ENCODE measurements at places on chromosomes 16 and 17.

GRCh38 chr16:21646721-21647561 is 5.5 kb downstream of the IGSF6 start:
- DNase-seq: no peak

DNA sequence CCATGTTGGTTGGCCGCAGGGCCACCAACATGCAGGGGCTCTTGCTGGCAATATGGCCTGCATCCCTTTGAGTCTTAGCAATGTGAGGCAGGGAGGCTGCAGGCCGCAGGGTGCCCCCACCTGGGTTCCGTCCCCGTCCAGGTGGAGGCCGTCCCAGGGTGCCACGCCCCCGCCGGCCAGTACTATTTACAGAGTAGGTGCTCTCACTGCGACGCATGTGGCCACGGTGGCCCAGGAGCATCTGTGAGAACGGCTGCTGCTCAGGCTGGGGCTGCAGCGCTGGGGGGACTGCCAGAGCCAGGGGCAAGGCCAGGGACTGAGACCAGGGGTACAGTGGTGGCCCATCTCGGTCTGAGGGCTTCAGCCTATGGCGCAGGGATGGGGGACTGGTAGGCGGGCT is 3.6 kb downstream of the MATCAP1 start:
- DNase-seq: no peak

DNA sequence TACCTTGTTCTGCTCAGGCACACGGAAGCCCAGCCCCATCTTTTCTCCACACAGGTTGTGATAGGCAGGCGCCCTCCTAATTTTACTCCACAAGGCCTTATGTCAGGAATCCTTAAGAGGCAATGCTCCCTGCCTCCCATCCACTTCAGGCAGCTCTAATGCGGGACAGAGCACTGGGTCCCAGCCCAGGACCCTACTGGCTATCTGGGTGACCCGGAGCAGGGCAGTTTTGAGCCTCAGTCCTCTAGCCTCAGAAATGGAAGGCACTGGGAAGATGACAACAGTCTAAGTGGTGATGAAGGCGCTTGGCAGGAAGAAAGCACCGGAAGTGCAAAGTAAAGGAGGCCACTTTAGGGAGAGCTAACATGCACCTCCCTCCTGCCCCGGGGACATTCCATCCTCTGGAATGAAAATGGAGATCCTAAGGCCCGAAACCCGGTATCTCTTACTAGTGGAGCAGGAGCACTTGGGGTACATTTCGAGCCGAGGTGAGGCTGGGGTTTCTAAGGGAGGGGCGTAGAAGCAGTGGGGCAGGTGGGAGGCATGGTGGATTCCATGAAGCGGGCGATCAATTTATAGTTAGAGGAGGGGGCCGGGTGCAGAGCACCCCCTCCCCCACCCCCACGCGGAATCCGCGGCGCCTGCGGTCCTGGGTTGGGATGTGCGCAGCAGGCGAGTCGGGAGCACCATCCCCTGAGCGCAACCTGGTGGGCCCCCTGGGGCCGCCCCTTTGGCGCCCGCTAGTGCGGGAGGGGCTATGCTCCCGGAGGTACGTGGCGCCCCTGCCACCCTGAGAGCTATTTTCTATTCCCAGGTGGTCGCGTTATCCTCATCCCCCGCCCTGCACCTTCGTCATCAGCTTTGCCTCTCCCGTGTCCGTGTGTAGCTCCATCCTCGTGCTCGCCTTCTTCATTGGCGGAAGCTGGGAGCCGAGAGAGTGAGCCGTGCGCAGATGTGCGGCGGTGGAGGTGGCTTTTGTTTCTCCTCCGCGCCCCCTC is 4.9 kb downstream of the MT1F start:
- no peak for DNase-seq

DNA sequence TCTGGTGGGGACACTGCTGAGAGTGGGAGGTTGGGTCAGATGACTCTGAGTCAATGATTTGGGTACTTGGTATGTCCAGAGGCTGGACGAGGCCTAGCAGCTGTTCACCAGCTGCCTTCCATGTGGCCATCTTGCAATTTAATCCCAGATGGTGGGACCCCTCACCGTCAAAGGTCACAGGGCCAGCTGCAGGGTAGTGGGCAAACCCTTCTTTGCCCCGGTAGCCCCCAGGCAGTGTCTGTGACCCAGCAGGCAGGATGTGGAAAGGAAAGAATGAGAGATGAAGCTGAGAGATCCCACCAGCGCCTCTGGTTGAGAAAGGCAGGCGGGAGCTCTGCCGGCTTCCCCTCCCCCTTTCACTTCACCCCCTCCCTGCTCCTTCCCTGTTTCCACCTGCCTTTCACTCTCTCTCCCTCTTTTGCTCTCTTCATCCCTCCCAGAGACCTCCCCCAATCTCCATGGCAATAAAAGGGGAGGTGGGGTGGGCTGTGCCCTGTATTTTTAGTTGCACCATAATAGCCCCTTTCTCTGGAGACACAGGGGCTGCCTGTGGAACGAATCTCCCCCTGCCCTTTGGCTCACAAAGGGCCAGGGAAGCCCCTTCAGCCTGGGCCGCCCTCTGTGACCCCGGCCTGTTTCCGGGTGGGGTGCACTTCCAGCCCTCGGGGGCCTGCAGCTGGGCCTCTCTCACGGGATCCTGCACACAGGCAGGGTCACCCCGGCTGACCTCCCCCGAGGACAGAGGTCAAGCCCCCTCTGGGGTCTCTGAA is 20.2 kb downstream of the CDK5RAP3 start:
- DNase-seq: peak; percentile 62

GRCh38 chr17:2438823-2439222 is 38.0 kb upstream of the MNT start:
- DNase-seq: no peak

DNA sequence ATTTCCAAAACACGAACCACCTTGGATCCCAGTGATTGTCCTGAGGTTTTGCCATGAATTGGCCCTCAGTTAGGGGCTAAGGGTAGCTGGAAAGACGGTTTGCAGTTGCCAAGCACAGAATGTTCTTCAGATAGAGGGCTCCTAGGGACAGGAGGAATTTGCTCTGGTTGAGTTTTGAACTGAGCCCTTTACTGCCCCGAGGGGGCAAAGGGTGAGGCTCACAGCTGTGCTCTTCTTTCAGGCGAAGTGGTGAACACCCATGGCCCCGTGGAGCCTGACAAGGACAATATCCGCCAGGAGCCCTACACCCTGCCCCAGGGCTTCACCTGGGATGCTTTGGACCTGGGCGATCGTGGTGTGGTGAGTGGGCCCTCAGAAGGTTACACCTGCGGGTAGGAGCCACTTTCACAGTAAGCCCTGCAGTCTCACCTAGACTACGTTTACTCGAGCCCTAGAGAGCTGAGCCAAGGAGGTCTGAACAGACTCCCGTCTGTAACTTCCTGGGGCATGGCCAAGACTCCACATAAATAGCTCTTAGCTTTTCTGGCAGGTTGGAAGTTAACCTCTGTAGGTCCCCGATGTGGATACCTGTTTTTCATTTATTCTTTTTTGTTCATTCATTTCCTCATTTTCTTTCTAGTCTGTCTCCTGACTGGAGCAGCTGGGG is 32.5 kb downstream of the NMT1 start:
- no peak for DNase-seq

GRCh38 chr17:35708951-35709350 is 22.5 kb upstream of the RASL10B start:
- no peak for DNase-seq

DNA sequence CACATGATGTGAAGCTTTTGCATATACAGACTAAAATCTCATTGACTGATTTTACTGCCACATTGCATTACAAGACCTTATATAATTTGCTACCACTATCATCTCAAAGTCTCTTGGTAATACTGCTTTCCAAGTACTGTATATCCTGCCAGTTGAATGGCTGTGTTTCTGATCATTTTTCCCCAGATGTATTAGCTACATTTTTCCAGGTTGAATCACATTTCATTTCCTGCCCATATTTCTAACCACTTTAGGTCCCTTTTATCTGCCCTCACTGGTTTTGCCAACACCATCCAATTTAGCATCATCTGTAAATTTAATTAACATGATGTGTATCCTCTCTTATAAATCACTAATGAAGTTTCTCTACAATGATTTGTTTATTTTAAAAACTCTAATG is 365.7 kb upstream of the PMFBP1 start:
- DNase-seq: no peak

DNA sequence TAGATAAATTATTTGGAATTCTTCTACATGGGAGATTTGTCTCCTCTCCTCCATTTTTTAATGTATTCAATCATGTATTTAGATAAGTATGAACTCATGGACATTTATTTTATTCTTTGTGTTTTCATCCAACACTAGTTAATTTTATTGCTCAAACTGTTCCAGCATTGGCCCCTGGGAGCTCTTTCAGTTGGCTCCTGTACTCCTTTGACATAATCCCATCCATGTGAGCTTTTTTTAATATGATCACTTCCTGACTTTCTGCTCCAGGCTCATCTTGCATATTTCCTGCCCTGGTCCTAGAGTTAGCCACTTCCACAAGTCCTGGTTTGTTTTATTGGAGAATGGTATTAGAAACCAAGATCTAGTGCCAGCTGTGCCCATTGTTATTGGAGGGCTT is 419.0 kb upstream of the CDH11 start:
- DNase-seq: no peak

DNA sequence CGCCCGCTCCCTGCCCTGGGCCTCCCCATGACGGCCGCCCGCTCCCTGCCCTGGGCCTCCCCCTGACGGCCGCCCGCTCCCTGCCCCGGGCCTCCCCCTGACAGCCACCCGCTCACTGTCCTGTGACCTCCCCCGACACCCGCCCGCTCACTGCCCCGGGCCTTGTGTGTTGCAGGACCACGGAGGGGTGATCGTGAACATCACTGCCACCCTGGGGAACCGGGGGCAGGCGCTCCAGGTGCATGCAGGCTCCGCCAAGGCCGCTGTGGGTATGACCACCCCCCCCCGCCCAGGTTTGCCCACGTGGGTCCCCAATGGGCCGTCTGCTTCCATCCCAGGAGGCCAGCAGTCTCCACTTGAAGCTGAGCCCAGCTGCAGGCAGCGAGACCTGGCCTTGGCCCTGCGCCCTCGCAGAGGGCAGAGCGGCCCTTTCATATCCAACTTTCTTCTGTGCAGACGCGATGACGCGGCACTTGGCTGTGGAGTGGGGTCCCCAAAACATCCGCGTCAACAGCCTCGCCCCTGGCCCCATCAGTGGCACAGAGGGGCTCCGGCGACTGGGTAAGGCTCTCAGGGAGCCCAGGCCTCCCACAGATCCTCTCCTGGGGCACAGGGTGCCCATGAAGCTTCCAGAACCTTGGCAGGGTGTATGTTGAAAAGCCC is 9.0 kb downstream of the DECR2 start:
- no peak for DNase-seq

GRCh38 chr17:81550830-81551457 is 1.2 kb downstream of the FAAP100 start:
- no peak for DNase-seq

DNA sequence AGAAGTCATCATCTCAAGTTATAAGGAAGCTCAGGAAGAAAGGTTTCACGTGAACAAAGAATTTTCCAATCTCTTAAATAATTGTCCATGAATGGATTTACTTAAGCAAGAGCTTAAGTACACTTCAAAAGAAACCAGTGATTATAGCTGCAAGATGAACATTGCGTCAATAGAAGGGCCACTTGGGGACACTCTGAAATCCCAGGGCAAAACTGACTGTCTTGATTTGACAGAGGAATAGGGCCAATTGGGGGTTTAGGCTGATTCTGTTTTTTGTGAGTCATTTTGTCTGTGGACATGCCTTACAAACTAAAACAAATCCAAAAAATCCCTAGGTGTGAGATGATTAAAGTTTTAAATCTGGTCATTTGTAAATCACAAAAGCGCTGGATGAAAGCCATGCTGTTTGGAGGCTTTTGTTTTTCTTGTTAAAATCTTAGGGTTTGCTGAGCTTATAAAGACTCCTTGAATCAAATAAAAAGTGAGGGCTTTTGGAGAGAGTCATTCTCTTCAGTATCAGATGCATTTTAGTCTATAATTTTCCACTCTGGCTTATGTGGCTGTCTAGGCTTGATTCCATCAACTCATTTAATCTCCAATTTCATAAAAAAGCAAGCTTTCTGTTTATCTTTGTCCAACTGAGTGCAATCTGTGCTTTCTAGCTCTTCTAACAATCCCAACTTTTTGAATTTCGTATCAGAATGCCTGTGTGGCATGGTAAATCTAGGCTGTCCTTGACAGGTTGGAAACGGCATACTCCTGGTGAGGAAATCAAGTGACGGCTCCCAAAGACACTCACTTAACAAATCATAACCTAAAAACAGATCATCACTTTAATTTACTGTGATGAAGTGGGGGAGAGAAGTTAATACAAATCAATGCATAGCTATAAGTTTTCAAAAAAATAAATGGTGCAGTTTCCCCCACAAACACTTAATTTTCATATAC is 98.2 kb upstream of the SOX9 start:
- peak; percentile 7 for DNase-seq

DNA sequence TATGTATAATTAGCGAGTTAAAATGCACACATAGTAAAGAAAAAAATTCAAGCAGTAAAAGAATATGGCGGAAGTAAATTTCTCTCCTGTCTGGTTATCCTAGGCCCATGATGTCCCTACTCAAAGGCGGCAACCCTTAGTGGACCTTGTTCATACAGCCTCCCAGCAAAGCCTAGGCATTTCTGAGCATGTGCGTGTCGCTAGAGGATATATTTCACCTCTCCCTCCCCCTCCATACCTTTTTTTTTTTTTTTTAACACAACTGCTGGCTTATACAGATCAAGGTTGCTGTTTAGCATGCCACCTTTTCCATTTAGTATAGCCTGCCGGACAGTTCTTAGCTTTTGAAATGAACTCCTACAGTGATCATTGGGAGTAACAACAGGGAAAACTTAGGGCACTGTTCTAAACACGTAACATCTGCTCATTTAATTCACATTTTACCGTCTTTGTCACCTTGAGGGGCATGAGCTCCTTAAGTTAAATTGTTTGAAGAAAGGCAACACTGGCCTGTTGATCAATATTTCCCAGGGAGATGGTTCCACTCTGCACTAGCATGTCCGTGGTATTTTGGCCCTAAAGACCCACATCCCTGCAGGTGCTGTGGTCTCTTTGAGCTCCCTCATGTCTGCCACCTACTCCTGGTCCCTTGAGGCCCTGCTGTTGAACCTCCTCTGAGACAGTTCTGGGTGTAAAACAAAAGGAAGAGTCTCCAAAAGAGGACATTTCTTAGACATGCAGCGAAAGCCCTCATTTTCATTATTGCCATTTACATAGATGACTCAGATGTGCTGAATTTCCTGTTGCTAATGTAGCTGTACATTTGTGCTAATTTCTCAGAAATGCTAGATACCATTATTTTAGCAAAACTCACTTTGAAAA is 4.1 kb upstream of the TNFRSF13B start:
- DNase-seq: no peak

DNA sequence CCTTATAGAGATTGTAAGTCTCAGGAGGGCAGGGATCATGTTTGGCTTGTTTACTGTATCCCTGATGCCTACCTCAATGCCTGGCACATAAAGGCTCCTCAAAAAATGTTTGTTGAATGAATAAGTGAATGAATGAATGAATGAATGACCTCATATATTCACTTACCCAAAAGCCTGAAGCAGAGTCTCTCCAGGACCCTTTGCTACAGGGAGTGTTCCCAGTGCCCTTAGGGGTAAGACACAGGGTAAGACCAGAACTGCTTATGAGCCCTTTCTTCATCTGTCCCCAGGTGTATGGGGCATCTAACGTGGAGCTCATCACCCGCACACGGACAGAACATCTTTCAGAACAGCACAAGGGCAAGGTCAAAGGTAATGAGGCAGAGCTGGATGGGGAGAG is 12.3 kb downstream of the CORO6 start:
- DNase-seq: no peak

- DNase-seq: no peak
Measured at GRCh38 chr17:17694169-17695081, 13.2 kb downstream of the RAI1 start.

GRCh38 chr16:19524356-19524615 is 544 bp downstream of the CCP110 start:
- no peak for DNase-seq

Measured in NCI-H1436 treated with DMSO at 0.1 percent for 48 hours (cell line).